Adrenal gland (tissue), 19 donors: ENCODE measurements at places on chromosomes 3 and 15. TPM values are rescaled to one million over a fixed set of nuclear protein-coding genes. Genes with fewer than 3 reads are reported as not detected.

The KIF23 gene
- 1.5 TPM for polyA plus RNA-seq

The MESP2 gene
- polyA plus RNA-seq: 0.40 TPM

The BUB1B gene
- polyA plus RNA-seq: 1.4 TPM

The SEMA3F gene
- 7.3 TPM for polyA plus RNA-seq

The ZIC1 gene
- polyA plus RNA-seq: 0.08 TPM

The ITIH3 gene
- polyA plus RNA-seq: 9.2 TPM

The CACNA1D gene
- 60.6 TPM for polyA plus RNA-seq

The SIDT1 gene
- polyA plus RNA-seq: 3.3 TPM

The EMC7 gene
- 128 TPM for polyA plus RNA-seq

The PDZRN3 gene
- 16.4 TPM for polyA plus RNA-seq

The COL6A6 gene
- polyA plus RNA-seq: 0.11 TPM

The PTH1R gene
- 10.4 TPM for polyA plus RNA-seq

The SGO1 gene
- 0.13 TPM for polyA plus RNA-seq

The CACNA2D3 gene
- polyA plus RNA-seq: 2.2 TPM

The DRD3 gene
- polyA plus RNA-seq: not detected

The SKOR1 gene
- 1.1 TPM for polyA plus RNA-seq

The NOP10 gene
- polyA plus RNA-seq: 158 TPM

The DNAH1 gene
- 2.1 TPM for polyA plus RNA-seq
